Stimulated activated CD8-positive, alpha-beta memory T cell treated with anti-CD3 and anti-CD28 coated beads, Interleukin-4, amount 100 ng/mL, for 4 hours (primary cell): ENCODE measurements at places on chromosomes 12 and 14.

GRCh38 chr14:58200846-58201245 is 897 bp downstream of the ACTR10 start:
- no peak for DNase-seq

GRCh38 chr14:59871166-59871495 is 555 bp upstream of the RTN1 start:
- no peak for DNase-seq

- DNase-seq, result peak; percentile 6
These were observed at the start of gene PLEK2 for GRCh38 chr14:67411820-67412421. Gene PLEK2, minus strand, starts transcription at chr14:67412165. Its CDS starts 106 bp downstream, at chr14:67412059.

- no peak for DNase-seq
These were observed 6.9 kb downstream of the SERPINA4 start for GRCh38 chr14:94568186-94568585.

GRCh38 chr14:94376976-94377865 is 11.2 kb downstream of the SERPINA1 start:
- DNase-seq, result no peak

GRCh38 chr14:89466484-89466883 is 49.5 kb upstream of the FOXN3 start:
- DNase-seq, result peak; percentile 38

- DNase-seq, result no peak
These were observed 8.1 kb downstream of the OR10G2 start for GRCh38 chr14:21626491-21627230.

GRCh38 chr14:102235275-102235897 is 69.6 kb downstream of the MOK start:
- DNase-seq, result peak; percentile 40

GRCh38 chr12:93272997-93273396 is 104.7 kb upstream of the NUDT4 start:
- DNase-seq, result no peak

- no peak for DNase-seq
These were observed 29.8 kb downstream of the ERG28 start for GRCh38 chr14:75630695-75631452.

DNA sequence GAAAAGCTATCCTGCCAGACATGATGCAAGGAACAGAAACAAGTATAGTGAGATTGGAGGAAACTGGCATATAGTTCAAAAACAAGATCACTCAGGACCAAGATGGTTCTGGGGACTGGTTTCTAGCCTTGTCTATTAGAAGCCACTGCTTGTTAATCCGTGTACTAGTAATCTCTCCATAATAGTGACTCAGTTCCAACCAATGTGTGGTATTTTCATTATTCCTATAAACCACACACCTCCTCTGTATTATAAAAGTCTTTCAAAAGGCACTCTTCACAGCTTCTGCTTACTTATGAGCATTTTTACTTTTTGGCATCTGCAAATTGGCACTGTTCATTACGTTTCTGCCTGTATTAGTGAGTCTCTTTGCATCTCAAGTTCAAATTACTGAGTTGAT is 140.3 kb downstream of the SLC6A15 start:
- no peak for DNase-seq

GRCh38 chr12:27032679-27033078 is 10.3 kb downstream of the MED21 start:
- no peak for DNase-seq

GRCh38 chr12:49227713-49228112 is 37.2 kb upstream of the TUBA1C start:
- DNase-seq, result no peak

GRCh38 chr14:29236401-29236800 is 469.8 kb downstream of the FOXG1 start:
- DNase-seq, result no peak

DNA sequence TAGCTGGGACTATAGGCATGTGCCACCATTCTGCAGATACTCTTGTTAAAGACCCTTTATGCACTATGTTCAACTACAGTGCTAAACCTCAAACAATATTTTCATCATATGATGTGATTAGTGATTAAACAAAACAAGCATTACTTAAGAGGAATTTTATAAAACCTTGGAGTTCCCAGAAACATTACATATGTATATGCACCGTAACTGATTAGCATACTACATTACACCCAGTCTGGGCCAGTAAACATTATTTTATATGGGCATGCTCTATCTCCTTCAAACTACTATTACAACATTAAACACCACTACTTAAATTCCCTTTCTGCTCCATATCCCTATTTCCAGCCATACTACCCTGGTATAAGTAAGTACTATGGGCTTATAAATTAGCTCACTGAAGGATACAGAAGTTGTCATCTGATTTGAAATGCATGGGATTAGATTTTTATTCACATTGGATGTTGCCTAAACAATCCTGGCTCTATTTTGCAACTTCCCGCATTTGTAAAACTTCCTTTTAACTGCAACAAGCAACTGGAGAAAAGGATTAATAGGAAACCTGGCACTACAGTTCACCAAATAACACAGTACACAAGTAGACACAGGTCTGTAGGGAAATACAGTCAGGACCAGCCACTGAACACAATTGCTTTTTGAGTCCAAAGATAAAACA is 205.8 kb downstream of the MED13L start:
- DNase-seq, result no peak

DNA sequence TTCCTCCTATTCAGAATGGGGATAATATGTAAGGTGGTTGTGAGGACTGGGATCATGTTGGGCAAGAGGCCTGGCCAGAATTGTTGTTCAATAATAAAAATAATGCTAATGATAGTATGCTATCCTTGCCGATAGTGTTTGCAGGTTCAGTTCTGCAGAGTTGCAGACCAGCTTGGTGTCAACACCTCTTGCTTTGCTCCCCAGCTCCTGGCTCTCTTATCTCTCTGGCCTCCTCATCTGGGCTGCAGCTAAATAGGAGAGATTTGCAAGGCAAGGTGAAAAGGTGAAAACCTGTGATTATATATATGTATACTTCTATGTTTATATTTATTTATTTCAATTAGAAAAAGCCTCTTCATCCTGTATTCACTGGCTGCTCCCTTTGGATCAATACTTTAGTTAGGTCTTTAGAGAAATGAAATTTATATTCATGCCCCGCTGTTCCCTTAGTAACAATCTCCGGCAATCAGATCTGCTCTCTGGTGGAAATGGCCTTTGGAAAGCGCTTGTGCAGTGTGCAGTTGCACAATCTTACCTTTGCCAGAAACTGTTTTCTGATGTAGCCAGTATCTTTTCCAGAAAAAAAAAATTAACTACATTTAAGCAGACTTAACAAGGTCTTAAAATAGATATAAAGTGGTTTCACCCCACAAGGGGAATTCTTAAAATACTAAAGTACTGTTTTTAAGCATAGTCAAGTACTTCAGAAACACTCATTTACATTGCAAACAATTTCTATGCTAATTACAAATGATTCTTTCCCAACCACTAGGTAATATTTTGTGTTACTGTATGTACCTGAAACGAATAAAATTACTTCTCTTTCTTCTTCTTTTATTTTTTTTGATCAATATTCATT is 19.1 kb upstream of the ACVR1B start:
- no peak for DNase-seq

- no peak for DNase-seq
These were observed 64.9 kb downstream of the LLPH start for GRCh38 chr12:66065641-66066136.

DNA sequence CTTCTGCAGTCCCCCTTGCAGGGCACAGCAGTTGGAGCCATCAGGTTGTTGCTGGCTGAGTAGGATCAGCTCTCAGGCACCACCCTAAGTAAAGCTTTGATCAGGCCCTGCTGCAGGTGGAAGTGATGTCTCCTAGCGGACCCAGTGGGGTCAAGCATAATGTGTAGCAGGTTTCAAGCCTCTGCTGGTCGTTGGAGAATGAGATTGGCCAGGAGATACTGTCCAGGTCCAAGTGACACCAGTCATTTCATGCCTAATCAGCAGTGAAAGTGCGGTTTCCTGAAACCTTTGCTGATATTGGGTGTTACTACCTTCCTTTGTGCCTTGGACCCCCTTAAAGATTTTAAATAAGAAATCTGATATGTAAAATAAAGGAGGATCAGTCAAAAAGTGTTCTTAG is 72.6 kb downstream of the SUSD6 start:
- DNase-seq, result no peak

DNA sequence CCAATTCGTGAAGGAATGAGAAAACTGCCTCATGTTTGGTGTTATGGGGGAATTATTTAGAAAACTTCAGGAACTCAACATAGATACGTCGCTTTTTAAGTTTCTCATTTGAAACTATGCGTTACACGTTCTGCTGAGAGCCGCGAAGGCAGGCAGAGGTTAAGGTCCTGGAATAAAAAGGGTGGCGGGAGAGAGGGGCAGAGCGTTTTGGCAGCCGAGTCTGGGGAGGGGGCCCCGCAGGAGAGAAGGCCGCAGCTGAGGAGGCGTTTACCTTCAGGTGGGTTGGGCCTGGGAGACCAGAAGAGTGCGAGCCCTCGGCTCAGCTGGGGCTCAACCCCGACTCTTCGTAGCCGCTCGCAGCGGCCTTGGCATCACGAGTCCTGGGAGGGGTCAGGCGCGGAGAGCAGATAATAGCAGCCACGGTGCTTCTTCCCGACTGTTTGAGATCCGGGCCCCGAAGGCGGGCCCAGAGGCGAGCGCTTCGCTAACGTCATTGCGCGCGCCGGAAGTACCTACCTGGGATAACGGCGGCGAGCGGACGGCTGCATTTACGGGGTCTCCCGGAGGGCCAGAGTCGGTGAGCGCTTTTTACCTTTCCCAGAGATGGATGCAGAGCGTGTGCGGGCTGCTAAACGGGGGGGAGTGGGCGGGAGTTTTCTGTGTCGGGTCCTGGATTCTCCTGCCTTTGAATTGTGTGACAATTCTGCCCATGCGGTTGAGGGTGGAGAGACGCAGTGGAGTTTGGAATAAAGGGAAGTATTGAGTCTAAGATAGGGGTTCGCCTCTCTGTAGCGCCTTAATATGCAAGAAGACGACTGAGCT is at the start of the genes PPHLN1 and ZCRB1:
PPHLN1 (plus strand) TSS at position 515 of the 822 bp plus-strand sequence. CDS start 9,736 bp downstream, outside the sequence.
ZCRB1 (minus strand) TSS at position 442 of the 822 bp plus-strand sequence. CDS start 1,992 bp downstream, outside the sequence.
- DNase-seq, result peak; percentile 59

GRCh38 chr12:50661300-50662115 is 102.4 kb upstream of the ATF1 start:
- no peak for DNase-seq

DNA sequence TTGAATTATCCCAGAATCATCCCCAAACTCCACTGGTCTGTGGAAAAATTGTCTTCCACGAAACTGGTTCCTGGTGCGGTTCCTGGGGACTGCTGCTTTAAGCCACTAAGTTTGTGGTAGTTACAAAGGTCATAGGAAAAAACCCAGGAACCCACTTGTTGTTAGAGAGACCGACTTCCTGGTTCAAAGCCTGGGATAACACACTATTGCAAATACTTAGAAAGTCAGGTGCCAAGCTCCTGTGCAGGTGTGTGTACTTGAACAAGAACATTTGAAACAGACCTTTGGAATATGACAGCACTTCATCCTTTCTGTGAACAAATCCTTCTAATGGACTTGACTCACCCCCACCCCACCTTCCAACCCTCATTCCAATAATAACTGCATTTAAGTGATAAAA is 519.6 kb downstream of the GLT1D1 start:
- DNase-seq, result no peak

DNA sequence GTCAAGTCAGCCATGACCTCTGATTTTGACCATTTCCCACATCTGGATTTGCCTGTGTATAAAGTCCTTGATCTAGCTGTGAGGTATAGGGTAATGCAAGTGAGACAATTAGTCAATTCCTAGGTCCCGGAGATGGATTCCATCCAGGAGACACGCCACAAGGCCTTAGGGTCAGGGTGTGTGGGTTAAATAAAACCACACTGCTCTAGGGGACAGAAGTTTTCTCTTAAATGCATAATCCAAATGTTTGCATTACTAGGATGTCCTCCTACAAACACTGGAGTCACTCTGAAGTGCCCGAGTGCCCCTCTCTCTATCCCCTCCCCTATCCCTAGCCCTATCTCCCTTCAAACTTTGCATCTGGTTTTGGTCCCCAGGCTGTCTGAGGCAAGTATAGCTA is 26.8 kb downstream of the LRIG3 start:
- no peak for DNase-seq

DNA sequence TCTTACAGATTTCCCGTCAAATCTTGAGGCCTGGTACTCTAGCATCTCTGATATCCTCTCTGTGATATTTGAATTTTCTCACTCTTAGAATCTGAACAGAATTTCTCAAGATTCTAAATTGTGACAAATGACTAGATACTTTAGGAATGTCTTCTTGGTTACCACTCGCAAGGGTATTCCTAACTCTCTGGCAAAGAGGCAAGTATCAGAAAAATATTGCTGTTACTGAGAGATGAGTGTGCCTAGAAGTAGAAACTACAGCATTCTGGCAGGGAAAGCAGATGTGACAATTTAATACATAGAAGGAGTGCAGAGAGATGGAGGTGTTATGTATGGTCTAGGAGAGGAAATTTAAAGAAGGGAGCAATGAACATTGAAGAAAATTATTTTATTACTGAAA is 467.8 kb downstream of the LRIG3 start:
- no peak for DNase-seq

DNA sequence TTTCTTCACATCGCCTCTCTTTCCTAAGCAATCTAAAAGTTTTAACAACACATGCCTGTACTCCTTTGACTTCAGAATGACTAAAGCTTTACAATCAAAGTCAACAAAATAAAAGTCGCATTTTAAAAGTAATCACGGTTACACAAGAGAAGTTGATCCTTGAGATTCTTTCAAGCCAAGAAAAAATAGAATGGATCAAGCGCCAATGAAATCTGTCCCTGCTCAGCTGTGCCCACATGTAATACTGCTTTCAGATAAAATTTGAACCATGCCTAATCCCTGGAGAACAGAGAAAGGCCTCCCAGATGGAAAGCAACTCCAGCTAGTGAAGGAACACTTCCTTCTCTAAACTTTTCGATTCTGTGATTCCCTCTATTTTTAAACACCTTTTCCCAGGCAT is 113.1 kb downstream of the FBXL14 start:
- no peak for DNase-seq

- no peak for DNase-seq
These were observed 244.9 kb upstream of the LRIG3 start for GRCh38 chr12:59164991-59165718.

- no peak for DNase-seq
These were observed 726.8 kb downstream of the VRK1 start for GRCh38 chr14:97523936-97524335.

GRCh38 chr14:62162998-62163589 is 400.9 kb downstream of the SNAPC1 start:
- DNase-seq, result no peak

- no peak for DNase-seq
These were observed 29.1 kb upstream of the SOS2 start for GRCh38 chr14:50260511-50260910.

- DNase-seq, result no peak
These were observed 46.9 kb downstream of the RAD52 start for GRCh38 chr12:902581-902980.

GRCh38 chr12:66929121-66929520 is 250.2 kb upstream of the GRIP1 start:
- DNase-seq, result no peak

DNA sequence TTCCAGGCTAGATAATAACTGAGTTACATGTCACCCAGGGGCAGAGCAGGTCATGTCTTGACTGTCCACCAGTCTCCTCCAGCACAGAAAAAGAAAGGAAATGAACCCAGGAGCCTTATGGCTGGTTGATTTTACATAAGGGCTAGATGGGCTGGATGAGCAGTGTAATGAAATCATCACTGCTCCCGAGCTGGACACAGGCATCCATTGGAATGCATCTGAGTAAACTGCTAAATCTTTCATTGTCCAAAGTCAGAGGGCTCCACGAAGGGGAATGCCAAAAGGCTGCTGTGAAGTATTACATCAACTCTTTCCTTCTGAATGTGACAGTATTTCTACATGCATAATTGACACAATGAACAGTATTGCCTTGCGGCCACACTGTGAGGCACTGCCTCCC is 30.1 kb upstream of the TSPAN11 start:
- DNase-seq, result no peak
